IMR-90 (cell line): ENCODE measurements at places on chromosomes 7 and 10.

DNA sequence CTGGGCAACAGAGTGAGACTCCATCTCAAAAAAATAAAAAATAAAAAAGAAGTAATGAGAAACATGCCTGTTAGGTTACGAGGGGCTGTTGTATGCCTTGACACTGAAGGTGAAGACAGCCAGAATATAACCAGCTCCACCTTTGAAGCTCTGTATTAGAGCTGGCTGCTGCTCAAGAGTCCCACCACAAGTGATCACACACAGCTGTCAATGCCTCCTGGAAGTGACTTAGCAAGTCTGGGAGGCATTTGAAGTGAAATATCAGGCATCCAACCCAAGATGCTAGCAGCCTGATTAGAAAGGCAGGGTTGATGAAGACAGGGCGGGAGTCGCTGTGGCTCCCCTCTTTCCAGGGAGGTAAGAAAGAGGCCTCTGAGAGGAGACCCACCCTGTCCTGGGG, 34.1 kb upstream of the INPP5F start:
- DNase-seq, result no peak
- no peak overlapping the region for H3K27ac ChIP-seq
- H3K36me3 ChIP-seq, result no peaks in the 10 kb centered on the region

DNA sequence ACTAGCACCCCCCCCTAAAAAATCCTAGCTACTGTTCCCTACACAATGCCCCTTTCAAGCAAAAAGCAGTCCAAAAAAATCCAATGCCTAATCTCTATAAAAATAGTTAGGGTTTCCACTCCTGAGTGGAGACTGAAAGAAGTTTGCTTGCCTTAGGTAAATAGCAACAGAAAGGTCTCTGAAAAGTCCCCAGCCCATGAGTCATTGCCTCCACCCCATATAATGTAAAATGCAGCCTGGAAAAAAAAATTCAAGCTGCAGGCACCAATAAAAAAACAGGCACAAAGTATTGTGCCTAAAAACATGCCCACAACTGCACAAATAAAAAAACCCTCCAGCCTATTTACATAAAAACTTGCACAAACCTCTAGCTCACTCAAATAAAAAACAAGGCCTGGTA, 47.5 kb downstream of the ZNF680 start:
- no peaks in the 10 kb centered on the region for H3K4me1 ChIP-seq
- H3K27me3 ChIP-seq, result no peaks in the 10 kb centered on the region
- no peak overlapping the region for H3K27ac ChIP-seq
- H3K36me3 ChIP-seq, result peaks cover 2% of the 10 kb centered on the region; the same call in 1 of the 2 replicates
- H3K4me3 ChIP-seq, result no peak overlapping the region
- DNase-seq, result no peak

DNA sequence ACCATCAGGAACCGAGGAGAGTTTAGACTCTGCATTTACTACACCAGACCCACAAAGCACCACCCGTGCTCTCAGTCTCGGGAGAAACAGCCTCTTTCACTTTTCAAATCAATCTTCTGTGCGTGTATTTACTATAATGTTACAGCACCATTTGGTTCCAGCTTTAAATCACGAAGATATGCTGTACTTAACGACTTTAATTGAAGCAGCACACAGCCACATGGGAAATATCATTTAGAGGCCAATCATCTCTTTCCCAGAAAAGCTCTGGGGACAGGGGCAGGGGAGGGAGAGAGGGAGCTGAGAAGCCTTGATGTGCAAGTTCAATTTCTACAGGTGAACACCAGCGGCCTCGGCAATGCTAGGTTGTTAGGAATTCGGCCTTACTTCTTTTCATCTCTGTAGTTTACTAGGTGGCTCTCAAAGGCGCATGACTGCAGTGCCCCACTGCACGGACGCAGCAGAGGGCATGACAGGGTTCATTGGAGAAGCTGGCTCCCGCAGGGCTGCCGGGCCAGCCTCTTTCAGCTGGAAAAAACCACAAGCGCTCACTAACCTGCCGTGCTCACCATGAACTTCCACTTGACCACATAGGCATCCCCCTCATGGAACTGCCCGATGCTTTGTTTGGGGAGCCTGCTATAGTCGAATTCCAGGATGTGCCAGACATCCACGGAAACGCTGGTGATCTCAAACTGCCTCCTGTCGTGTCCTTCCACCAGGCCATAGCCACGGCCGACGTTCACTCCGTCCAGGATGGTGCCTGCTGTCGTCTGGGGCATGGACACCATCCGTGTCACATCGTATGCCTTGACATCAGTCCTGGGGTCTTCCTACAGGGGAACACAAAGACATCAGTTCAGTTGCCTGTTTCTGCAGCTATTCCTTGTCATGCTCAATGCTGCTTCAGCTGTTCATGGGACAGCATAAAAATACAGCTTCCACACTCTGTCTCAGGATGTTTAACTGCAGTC, 154.5 kb downstream of the SVIL start:
- no peak overlapping the region for H3K4me3 ChIP-seq
- no peak for DNase-seq
- H3K4me1 ChIP-seq, result peaks cover 7% of the 10 kb centered on the region
- peaks cover 28% of the 10 kb centered on the region for H3K36me3 ChIP-seq

- no peak for DNase-seq
- H3K27me3 ChIP-seq, result peaks cover 31% of the 10 kb centered on the region
- no peaks in the 10 kb centered on the region for H3K4me1 ChIP-seq
- H3K4me3 ChIP-seq, result no peak overlapping the region
- H3K36me3 ChIP-seq, result no peaks in the 10 kb centered on the region
- no peak overlapping the region for H3K27ac ChIP-seq
These were observed 16.3 kb upstream of the INMT start for GRCh38 chr7:30735631-30736030.

DNA sequence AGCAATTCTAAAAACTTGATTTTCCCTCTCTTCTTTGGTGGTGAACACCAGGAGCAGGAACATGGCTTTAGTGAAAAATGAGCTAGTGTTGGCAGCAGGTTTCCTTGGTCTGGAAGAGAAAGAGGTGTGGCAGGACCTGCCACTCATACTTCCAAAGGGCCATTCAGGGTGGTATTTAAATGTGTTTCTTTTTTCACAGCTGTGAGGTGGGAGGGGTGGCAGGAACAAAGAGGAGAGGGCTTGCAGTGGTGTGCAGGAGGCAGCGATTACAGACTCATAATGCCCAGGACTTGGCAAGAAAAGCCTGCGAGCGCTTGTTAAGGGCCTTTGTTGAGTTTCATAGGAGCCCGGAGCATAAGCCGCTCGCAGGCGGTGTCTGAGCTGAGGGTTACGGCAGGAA, 36.8 kb downstream of the WIPF3 start:
- DNase-seq, result no peak
- H3K4me1 ChIP-seq, result no peaks in the 10 kb centered on the region
- peaks cover 4% of the 10 kb centered on the region for H3K27me3 ChIP-seq
- H3K4me3 ChIP-seq, result no peak overlapping the region
- no peak overlapping the region for H3K27ac ChIP-seq
- no peaks in the 10 kb centered on the region for H3K36me3 ChIP-seq

GRCh38 chr7:137829337-137829992, 17.3 kb downstream of the DGKI start:
- H3K4me3 ChIP-seq, result no peak overlapping the region
- no peak for DNase-seq
- no peak overlapping the region for H3K27ac ChIP-seq
- no peaks in the 10 kb centered on the region for H3K4me1 ChIP-seq

DNA sequence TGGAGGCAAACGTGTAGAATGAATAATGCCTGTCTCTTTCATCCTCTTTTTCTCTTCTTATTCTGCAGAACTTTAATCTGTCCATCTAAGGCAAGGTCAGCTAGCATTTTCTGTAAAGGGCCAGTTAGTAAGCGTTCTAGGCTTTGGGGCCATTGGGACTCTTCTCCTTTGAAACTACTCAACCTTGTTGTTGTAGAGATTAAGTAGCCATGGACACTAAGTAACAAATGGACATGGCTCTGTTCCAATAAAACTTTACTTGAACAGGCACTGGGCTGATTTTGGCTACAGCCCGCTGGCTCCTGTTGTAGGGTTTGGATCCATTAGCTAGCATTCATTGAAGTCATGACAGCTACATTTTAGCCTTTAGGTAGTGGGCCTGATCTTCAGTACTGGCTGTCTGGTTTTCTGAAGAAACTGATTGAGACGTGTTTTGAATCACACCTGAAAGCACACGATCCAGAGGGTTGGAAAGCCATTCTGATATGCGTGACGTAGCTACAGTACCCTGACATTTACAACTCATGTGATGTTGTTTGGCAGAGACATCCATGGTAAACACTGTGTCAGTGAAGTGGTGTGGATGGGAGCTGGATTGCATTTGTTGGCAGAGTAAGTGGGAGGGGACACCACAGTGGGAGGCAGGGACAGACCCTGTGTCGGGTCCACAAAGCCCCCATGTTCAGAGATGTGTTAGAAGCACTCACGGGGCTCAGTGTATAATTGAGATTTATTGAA, 92.5 kb downstream of the MTPN start:
- no peaks in the 10 kb centered on the region for H3K36me3 ChIP-seq
- no peaks in the 10 kb centered on the region for H3K4me1 ChIP-seq
- no peak for DNase-seq
- peaks cover 2% of the 10 kb centered on the region; the same call in 1 of the 2 replicates for H3K27me3 ChIP-seq
- no peak overlapping the region for H3K4me3 ChIP-seq

- H3K36me3 ChIP-seq, result no peaks in the 10 kb centered on the region
- no peak overlapping the region for H3K27ac ChIP-seq
- H3K4me3 ChIP-seq, result no peak overlapping the region
- DNase-seq, result no peak
- peaks cover 8% of the 10 kb centered on the region for H3K4me1 ChIP-seq
- H3K27me3 ChIP-seq, result no peaks in the 10 kb centered on the region
These were observed 47.6 kb downstream of the ASB13 start for GRCh38 chr10:5618829-5619228.
